ENCODE measurements at places on chromosomes 1 and 21. TPM values are rescaled to one million over a fixed set of nuclear protein-coding genes. Genes with fewer than 3 reads are reported as not detected.

The DISP1 gene
- total RNA-seq, result 3.3 TPM

The TACSTD2 gene
- not detected for total RNA-seq

- DNase-seq, result no peak
These were observed 68.6 kb downstream of the PRPF38A start for GRCh38 chr1:52473039-52473438.

DNA sequence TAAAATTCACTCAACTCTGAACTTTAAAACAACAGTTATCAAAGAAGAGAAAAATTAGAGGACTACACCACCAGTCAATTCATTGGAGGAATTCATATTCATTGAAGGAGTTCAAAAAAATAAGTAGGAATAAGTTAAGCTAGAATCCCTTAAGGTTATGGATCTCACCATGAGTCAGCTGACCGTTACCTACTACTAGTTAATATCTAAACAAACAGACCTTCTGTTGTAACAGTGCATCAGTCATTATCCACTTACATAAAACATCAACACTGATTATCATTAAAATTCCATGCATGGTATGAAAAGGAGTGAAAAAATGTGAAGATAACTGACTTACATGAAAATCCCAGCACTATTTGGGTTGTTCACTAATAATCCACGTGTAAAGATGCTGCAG is 44.9 kb downstream of the FOXJ3 start:
- DNase-seq, result no peak

- DNase-seq, result no peak
These were observed 99.2 kb upstream of the B3GALT2 start for GRCh38 chr1:193285641-193286040.

GRCh38 chr1:101022294-101022693 is 3.3 kb downstream of the DPH5 start:
- no peak for DNase-seq

- no peak for DNase-seq
These were observed 134.7 kb downstream of the TGFBR3 start for GRCh38 chr1:91751275-91751674.

DNA sequence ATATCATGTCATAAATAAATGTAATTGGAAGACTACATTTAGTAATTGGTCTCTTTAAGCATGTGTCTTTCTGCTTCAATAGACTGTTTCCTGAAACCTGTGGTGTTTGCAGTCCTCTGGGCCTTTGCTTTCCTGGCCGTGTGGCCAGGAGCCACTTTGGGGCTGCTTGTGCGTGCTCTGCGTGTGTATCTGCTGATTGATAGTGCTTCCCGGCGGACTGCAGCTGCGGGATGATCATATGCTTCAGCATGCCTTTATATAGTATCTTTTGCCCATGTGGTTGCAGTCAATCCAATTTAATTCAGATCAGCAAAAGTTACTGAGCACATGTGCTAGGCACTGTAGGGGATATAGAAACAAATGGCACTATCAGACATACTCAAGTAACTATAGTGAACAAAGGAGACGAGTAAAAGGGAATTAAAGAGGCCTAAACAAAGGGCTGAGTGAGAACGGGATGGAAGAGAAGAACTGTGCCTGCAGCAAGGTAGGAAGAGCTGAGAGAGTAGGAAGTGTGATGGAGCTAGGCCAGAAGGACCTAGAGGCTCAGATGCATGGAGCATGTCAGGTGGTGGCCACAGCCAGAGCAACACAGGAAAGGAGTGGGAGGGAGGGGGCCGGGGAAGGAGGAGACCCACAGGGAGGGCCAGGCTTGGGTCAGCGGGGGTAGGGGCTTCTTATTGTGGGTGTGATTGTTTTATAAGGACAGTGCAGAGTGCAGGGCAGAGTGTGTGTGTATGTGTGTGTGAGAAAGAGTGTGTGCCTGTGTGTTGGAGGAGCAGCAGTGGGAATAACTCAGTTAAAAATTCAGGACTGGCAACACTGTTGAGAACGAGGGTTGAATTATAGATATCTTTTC is 27.2 kb upstream of the TTF2 start:
- no peak for DNase-seq

DNA sequence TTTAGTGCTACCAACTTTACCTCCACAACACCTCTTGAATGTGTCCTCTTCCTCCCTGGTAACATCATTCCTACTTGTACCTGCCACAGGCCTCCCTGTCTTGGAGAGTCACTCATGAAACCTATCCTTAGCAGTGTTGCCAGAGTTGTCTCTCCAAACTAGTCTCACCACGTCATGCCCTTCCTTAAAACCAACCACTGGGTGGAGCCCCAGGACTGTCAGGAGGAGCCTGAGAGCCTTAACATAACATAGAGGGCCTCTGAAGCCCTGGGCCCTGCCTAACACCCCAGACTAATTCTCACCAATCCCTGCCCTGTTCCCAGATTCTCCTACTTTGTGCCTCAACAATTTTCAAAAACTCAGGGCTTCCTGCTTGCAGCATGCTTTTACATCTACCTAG is 65.3 kb downstream of the ZNF697 start:
- DNase-seq, result peak; percentile 24

DNA sequence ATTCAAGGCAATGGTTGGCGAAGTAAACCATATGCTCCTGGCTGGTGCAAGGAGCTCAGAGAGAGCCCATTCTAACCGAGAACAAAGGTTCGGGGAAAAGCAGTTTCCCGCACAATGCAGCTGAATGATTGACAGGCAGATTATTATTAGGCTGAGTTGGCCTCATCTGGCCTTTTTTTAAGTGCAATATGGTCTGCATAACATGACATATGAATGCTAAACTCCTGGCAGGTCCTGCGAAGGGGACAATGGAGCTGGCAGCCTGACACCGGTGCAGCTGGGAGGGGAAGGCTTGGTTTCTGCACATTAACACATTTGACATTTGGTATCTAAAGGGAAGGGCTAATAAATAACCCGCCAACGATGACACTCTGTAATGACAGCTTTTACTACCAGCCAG is 92.0 kb downstream of the MIS18A start:
- no peak for DNase-seq

DNA sequence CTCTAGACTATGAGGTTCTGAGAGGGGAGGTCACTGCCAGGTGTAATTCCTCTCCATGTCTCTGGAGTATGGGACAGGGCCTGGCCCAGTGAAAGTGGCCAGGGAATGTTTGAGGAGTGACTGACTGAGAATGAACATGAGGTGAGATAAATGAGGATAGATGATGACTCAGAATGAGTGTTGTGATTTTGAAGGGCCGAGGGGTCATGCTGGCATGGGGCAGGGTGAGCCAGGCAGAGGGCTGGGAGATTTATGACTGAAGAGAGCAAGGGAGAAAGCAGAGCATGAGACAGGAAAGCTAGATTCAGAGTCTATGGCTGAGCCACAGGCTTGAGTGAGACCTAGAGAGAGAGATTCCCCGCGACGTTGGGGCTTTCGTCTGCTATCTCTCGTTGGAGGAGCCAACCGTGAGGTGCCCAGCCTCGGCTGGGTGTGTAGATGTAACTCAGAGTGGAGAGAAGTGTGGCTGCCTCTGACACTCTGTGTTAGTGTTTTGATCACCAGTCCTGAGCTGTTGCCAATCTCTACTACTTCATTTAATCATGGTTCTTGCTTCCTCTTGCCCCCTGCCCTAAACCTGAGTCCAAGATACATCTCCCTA is 50.1 kb downstream of the FOXD2 start:
- DNase-seq, result no peak

- DNase-seq, result peak; percentile 52
These were observed 14.0 kb upstream of the ALX3 start for GRCh38 chr1:110084227-110085078.

All from activated T-cell treated with anti-CD3 and anti-CD28 coated beads, Interleukin-2, amount 50 U/mL, for 72 hours (primary cell).